ENCODE measurements at places on chromosomes 3 and 15.

DNA sequence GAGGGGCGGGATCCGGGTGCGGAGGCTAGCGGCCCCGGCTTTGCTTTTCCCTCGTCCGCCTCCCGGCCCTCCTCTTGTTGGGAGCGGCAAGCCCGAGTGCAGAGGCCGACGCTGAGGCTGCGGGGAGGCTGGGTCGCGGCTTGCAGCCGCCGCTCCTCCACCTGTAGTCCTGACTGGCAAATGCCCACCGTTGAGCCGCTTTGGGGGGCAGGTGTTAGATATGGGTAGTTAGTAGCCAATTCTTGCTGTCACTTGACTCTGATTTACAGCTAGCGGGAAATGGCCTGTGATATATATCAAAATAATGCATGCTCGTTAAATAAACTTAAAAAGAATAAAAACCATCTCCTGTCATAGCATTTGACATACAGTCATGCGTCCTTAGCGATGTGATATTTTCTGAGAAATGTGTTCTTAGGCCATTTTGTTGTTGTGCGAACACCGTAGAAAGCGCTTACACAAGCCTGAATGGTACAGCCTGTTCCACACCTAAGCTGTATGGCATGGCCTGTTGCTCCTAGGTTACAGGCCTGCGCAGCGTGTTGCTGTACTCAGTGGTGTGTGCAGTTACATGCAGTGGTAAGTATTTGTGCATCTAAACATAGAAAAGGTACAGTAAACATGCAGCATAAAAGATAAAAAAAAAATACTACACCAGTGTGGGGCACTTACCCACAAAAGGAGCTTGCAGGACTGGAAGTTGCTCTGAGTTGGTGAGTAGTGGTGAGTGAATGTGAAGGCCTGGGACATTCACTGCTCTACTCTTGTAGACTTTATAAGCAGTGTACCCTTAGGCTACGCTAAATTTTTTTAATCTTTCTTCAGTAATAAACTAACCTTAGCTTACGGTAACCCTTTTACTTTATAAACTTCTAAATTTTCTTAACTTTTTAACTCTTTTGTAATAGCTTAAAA is 873 bp downstream of the CAPN7 start:
- no peak for DNase-seq

GRCh38 chr15:100682468-100682867 is 80.1 kb downstream of the ASB7 start:
- DNase-seq: no peak

DNA sequence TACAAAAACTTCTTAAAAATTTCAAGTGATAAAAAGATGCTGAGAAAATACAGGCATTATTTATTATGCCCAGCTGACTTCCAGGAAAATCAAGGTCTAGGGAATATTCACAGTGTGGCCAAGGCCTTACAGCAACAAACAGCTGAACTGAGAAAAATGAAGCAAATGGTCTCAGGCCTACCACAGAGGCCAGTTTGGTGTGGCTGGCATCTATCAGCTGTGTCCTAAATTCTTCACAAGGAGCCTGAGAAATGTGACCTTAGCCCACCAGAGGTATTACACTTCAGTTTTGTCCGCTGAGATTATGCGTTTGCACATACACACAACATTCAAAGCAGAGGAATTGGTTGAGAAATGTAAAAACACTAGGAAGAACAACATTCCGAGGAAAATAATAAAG is 77.4 kb downstream of the ANP32A start:
- DNase-seq: no peak

- DNase-seq: no peak
These were observed 580.1 kb downstream of the ROBO2 start for GRCh38 chr3:77620009-77620408.

- no peak for DNase-seq
These were observed 15.9 kb downstream of the CD200R1 start for GRCh38 chr3:112958811-112959560.

DNA sequence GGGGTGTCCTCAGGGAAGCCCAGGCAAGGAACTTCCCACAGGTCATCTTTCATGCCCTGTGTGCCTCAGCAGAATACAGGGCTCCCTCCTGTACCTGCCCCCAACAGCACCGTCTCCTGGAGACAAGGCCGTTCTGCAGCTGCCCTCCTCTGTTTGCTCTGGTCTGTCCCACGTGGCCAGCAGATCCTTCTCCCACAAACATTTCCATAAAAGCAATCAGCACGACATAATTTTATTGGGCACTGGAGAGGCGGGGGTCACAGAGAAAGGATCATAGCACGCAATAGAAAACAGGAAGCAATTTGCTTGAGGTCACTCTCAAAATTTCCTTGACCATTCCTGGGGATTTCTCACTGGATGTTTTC is 29.4 kb downstream of the STARD5 start:
- DNase-seq: no peak

- DNase-seq: no peak
These were observed 4.8 kb downstream of the GNB4 start for GRCh38 chr3:179446501-179446900.

- no peak for DNase-seq
These were observed 17.2 kb downstream of the CCDC33 start for GRCh38 chr15:74253211-74253921.

GRCh38 chr3:189995129-189995528 is 125.6 kb downstream of the P3H2 start:
- no peak for DNase-seq

- no peak for DNase-seq
These were observed 162.5 kb downstream of the CADPS start for GRCh38 chr3:62712746-62713145.

DNA sequence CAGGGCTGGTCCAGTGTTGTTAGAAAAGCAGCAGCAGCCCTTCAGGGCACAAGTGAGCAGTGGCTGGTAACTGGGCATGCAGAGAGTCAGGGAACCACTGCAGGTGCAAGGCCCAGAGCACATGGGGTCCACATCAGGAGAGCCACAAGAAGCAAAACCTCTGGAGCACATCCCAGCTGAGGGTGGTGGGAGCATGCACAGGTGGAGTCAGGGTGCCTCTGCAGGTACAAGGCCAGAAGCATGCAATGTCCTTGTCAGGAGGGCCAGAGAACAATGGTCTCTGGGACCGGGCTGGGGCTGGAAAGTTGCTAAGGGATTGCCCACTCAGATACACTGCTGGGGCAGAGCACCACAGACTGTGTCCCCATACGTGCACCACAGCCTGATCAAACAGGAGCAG is 226.1 kb upstream of the UBE2E2 start:
- no peak for DNase-seq

DNA sequence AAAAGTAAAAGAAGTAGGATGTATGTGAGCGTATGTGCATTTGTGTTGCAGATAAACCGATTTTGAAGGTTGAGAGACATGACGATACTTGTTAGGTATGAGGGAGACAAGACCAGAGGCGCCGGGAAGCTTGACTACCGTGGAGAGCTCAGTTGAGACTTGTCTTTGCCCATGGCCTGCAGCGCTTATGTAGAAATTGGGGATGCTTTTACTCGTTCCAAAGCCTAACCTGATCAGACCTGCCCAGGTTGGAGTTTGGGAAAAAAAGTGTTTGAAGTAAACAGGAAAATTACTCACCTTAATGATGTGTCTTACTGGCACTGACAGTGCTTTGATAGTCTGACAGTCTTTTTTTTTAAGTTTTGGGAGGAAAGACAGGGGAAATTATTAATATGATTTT is 202.8 kb downstream of the TP63 start:
- DNase-seq: no peak

- DNase-seq: no peak
These were observed 5.1 kb downstream of the NECTIN3 start for GRCh38 chr3:111076732-111077131.

DNA sequence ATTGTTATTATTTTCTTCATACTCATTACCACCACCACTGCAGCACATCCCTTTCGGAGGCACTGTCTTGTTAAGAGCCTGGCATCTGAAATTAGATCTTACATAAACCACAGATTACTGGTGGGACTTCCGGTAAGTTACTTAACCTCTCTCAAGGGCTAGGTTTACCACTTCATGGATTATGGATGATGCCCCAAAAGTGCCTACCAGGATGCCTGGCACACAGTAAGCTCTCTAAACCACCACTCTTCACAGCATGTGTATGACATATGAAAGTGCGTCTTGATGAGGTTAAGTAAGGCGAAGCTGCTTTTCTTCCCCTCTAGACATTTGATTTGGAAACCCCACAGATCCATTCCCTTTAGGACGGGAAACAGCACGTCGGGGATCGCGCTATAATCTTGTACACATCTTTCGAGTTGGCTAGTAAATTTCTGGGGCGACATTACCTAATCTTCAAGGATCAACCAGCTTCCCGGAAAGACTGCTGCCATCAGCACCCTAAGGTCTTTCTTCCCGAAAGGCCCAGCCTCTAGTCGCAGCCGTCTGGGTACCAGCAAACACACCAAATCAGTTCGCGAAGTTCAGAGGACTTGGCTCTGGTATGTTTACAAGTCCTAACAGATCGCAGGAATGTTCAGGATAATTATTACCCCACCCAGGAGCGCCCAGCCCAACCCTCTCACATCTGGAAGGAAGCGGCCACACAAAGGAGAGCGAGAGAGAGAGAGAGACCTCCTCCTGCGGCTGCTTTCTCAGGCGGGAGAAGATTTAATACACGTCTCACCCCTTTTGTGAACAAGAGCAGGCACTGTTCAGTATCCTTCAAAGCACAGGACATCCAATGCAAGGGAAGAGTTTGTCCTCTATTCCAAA is 155.1 kb upstream of the FRMD4B start:
- no peak for DNase-seq

DNA sequence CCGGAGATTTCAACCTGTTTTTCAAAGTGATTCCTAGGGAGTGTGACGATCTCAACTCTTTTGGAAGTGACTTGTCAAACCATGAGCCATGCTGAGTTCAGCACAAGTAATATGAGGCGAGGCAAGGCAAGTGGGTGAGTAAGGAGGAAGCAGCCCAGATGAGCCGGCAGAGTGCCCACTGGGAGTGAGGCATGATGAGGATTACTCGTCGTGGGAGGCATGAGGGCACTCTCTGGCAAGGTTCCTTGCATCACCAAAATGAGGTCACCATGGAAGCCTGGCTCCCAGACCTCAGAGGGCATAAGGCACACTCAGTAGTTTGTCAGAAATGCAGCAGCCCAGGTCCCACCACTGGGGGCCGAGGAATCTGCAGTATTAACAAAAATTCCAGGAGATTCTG is 636.1 kb downstream of the MAGI1 start:
- DNase-seq: peak; percentile 61

DNA sequence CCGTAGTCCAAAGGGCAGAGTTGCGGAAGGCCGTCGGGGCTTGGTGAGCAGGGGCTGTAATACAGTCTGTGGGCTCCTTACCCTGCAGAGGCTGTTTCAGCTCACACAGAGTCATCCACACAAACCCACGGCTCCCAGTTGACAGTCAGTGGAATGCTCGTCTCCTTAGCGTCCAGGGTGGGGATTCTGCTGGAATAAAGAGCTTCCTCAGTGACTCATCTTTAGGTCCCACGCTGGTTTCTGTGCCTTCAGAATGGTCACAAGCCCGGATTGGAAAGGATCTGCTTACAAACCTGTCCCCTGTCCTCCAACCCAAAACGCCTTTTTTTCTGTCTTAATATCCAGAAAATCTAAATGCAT is 201.3 kb upstream of the TPM1 start:
- DNase-seq: no peak

- DNase-seq: no peak
These were observed 232.7 kb upstream of the ATP10A start for GRCh38 chr15:26095710-26096330.

DNA sequence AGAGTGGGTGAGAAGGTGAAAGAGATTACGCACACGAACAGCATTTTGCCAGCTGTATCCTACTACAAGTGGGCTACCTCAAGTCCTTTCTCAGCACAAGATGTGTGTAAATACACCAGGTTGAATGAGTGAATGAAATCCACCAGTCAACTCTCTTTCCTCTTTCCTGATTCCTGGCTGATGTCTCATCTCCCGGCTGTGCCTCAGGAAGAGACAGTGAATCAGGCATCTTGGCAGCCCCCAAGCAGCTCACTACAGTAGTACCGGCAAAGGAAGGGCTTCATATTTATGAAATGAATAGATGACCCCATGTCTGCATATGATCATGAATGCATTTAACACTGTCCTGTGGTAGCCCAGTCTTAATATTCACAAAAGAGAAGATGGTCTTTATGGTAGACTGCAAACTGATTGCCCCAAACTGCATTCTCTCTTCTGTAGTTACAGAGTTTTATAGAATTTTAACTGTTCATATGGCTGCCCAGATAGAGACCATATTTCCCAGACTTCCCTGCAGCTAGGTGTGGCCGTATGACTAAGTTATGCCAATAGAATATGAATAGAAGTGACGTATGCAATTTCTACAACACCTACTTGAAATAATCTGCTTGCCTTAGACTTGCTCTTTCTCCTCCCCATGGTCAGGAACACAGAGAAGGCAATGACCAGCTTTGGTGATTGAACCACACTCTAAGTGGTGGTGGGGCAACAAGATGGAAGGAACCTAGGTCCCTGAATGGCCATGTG is 22.7 kb downstream of the MGLL start:
- no peak for DNase-seq

GRCh38 chr3:111939873-111940272 is 39.0 kb upstream of the ABHD10 start:
- no peak for DNase-seq

DNA sequence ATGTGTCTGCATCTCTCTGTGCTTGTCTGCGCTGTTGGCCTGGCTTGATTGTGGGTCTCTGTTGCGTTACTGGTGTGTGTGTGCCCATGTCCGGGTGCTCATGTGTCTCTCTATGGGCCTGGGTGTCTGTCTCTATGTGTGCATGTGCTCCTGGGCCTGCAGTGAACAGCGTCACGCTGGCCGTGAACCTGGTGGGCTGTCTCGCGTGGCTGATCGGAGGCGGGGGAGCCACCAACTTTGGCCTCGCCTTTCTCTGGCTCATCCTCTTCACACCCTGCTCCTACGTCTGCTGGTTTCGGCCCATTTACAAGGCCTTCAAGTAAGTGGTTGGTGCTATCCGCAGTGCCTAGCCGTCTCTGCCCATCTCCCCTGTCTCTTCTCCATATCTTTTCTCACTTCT is 7.0 kb upstream of the PPCDC start:
- DNase-seq: no peak

- peak; percentile 8 for DNase-seq
These were observed 10.7 kb downstream of the GCNT3 start for GRCh38 chr15:59622289-59622688.

- DNase-seq: no peak
These were observed 15.9 kb downstream of the TBL1XR1 start for GRCh38 chr3:177181418-177181817.

- DNase-seq: no peak
These were observed 27.4 kb downstream of the SMAD6 start for GRCh38 chr15:66729331-66729951.

DNA sequence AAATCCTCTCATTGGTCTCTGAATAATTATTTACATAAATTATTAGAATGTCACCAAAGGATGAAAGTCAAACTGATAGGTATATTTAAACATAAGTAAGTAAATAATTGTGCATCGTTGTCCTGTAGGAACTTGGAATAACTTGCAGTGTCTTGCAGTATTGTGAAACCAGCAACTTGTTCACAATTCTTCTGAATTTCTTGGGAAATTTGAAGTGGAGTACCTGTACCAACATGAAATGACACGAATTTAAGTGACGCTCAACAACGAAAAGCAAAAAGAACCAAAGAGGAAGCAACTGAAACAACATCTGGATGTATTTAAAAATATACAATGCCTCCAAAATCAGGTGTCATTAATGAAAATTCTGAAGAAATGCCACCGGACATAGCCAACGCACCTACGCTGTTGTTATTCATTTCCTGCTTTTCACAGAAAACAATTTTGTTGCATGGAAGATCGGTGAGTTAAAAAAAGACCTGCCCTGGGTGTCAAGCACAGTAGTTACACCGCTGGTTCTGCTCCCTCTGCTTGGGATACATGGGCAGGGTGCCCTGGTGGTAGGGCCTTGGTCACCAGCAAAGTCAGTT is 112.5 kb downstream of the RPLP1 start:
- DNase-seq: no peak

- no peak for DNase-seq
These were observed 93.0 kb upstream of the WNT7A start for GRCh38 chr3:13972679-13973379.

Measured in GOT3 (cell line).